Activated B cell treated with CpG ODN at 0.5 μM for 24 hours (primary cell): ENCODE measurements at places on chromosomes 4 and X.

GRCh38 chr4:185255868-185256267 is 46.5 kb downstream of the SNX25 start:
- DNase-seq: no peak

GRCh38 chrX:153321381-153322124 is at the start of gene PNMA6F:
Gene PNMA6F, minus strand, starts transcription at chrX:153321767. Its CDS starts 1,093 bp downstream, at chrX:153320674.
- no peak for DNase-seq

- no peak for DNase-seq
Measured at GRCh38 chrX:18677161-18677869, 5.4 kb upstream of the RS1 start.

DNA sequence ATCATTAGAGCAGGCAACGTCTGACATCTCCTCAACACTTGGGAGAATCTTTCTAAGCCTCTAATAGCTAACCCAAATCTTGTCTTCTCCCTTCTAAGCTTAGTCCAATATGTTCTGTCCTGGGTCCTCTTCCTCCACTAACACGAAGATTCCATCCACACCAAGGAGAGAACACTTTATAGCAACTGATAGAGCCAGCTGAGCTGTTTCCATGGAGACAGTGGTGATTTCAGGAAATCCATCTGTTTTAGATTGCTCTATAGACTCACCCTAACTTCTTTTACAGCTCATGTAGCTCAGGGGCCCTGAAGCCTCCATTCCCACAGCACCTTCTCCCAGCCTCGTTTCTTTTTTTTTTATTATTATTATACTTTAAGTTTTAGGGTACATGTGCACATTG is 37.4 kb downstream of the SCD5 start:
- DNase-seq: no peak

GRCh38 chr4:21753084-21753760 is 195.3 kb downstream of the KCNIP4 start:
- no peak for DNase-seq

DNA sequence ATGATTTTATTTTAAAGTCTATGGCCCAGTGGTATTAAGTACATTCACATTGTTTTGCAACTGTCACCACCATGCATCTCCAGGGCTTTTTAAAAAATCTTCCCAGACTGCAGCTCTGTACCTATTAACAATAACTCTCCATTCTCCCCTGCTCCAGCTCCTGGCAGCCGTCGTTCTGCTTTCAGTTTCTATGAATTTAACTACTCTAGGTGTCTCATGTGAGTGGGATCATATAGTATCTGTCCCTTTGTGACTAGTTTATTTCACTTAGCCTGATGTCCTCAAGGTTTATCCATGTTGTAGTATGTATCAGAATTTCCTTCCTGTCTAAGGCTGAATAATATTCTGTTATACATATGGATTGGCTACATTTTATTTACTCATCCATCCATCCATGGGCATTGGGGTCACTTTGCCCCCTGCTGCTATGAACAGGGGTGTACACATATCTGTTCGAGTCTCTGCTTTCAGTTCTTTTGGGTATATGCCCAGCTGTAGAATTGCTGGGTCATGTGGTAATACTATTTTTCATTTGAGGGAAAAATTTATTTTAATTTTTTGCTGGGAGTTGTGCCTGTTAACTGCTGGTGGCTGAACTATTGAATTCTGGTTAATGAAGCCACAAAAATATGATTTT is 131.3 kb downstream of the ARHGAP10 start:
- DNase-seq: no peak

GRCh38 chrX:39653691-39654090 is 444.1 kb downstream of the BCOR start:
- no peak for DNase-seq

- no peak for DNase-seq
Measured at GRCh38 chrX:118066867-118067515, 49.6 kb downstream of the KLHL13 start.

- no peak for DNase-seq
Measured at GRCh38 chr4:144967161-144967560, 130.8 kb downstream of the ANAPC10 start.

DNA sequence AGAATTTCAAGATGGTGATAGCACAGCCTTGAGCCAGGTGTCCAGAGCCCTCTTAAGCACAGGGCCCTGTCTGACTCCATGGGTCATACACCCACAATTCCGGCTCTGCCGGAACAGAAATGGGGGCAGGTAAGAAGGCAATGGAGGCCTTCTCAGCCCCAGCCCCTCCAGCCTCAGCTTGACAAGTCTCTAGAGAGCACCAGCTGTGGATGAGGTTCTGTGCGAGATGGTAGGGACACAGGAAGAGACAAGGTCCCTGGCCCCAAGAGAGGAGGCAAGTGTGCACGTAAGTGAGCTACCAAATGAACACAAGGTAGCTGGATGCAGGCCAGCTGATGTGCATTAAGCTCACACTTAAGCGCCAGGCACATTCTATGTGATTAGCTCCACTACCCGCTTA is 2.4 kb upstream of the PRRG3 start:
- DNase-seq: no peak

DNA sequence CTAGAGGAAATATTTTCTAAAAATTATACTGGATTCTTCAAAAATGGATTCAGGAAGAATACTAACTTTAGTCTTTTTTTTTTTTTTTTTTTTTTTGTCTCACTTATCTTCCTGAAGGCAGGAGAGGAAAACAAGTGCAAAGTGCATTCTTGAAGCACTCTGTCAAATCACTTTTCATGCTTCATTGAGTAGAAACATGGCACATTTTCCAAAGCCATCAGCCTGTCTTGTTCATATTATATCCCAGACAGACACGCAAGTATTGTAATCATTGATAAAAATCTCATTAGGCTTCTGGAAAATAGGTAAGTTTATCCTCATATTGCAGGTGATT is 1.2 kb downstream of the BBS12 start:
- no peak for DNase-seq

DNA sequence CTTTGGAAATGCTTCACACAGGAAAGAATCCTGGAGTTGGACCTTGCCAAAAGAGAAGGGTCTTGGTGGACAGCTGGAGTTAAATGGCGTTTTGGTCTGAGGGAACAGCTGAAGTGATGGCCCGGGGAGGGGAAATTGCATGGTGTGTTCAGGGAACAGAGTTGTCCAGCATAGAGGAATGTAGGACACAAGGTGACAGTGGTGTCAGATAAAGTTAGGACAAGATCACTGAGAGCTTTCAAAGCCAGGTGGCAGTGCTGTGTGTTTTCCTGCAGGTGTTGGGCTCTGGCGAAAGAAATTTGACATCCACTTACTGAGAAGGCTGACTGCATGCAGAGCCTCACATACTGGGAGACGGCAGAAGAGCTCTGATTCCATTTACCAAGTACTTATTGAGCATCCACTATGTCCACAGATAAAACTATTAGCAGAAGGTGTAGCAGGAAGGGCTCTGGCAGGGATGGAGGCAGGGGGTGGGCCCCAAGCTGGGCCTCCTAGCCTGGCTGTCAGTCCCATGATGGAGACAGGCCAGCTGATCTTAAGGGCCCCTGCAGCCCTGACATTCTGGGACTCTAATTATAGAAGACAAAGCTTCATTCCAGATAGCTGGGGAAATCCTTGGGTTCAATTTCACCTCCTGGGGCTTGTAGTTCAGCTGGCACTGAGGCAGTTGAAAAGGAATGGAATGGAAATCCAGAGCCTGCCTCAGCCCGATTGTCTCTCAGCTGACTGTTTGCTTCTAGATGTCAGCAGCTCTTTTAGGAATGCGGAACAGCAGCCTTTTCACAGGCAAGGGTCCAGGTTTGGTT is 150.2 kb upstream of the MAMLD1 start:
- no peak for DNase-seq

GRCh38 chr4:53990641-53991040 is 73.8 kb downstream of the CHIC2 start:
- DNase-seq: no peak

- DNase-seq: no peak
Measured at GRCh38 chr4:98150092-98150761, 7.0 kb upstream of the STPG2 start.

DNA sequence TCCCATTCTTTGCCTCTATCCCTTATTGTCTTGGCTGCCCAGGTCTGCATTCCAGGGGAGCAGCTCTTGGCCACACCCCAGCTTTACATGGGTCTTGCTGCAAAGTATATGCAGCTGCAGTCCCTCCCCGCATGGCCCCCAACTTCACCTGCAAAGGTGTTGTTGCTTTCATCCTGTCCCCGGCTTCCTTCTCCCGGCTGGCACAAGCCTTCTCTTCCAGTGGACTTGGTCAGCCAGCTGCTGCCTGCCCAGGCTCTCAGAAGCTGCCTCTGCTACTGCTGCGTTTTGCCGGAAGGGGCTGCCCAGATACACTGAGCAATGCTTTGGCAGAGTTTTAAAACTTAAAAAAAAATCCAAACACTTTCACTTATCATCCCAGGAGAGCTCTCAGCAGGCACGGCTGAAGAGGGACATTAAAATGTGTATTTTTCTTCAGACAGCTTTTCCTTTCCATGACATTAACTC is 121.2 kb upstream of the PDLIM3 start:
- DNase-seq: no peak

GRCh38 chr4:83335701-83336100 is 1.1 kb upstream of the HPSE start:
- DNase-seq: no peak

GRCh38 chr4:48175806-48176205 is 41.8 kb upstream of the TXK start:
- DNase-seq: no peak

DNA sequence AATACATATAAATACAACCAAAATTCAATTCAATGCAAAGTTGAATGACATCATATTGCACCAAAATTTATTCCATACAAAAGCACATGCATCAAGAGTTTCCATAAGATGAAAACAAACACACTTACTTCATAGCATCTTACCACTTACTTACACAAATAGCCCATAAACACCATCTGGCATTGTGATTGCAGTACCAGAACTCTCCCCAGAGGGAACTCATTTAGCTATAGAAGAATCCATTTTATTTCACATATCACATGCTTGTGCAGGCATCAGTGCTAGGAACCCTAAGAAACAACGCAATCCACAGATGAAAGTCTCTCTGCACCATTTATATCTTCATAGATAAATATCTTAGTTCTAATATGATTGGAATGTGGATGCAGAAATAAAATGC is 77.9 kb downstream of the SLC7A11 start:
- no peak for DNase-seq

GRCh38 chr4:153936121-153936520 is 147.2 kb upstream of the SFRP2 start:
- no peak for DNase-seq

DNA sequence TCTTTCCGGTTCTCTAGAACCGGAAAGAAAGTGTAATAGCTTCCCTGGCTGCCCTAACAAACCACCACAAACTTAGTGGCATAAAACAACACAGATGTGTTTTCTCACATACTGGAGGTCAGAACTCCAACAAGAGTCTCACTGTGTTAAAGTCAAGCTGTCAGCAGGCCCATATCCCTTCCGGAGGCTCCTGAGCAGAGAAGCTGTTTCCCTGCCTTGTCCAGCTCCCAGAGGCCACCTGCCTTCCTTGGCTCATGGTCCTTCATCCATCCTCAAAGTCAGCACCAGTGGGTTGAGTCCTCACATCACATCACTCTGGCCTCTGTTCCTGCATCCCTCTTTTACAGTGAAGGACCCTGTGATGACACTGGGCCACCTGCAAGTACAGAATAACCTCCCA is 49.8 kb upstream of the HMX1 start:
- no peak for DNase-seq

DNA sequence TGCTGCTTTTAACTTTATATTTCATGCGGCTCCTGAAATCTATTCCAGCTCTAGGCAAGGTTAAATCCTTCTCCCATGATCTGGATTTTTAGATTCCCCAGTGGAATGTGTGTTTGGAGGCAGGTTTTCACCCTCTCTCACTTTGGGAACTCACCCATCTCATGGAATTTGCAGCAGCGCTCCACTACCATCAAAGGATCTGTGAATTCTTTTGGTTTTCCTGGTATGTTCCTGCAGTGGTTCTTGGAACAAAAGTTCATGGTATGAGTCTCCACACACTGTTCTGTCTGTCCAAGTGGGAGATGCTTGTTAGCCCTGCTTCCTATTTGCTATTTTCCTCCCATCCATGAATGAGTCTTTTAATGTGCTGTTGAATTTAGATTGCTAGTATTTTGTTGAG is 14.0 kb downstream of the APOOL start:
- DNase-seq: no peak

DNA sequence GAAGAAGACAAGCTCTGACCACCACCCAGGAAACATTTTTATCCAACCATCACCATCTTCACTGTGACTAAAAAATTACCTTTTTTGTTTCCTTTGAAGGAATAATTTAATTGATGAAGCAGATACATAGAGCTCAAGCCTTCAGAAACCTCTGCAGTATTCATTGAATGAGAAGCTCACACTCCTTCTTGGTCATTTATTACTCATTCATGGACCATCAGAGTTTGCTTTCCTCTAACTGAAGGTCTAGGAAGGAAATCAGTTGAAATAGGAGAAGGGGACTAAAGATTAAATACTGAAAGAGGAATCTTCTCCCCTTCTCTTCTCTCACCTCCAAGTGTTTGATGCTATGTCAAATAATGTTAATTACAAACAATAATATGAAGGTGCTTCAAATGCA is 290.6 kb upstream of the KLF3 start:
- no peak for DNase-seq

GRCh38 chrX:13763489-13763888 is 28.9 kb downstream of the OFD1 start:
- no peak for DNase-seq

- DNase-seq: no peak
Measured at GRCh38 chrX:3639236-3639635, 74.2 kb downstream of the PRKX start.

- DNase-seq: no peak
Measured at GRCh38 chr4:38310446-38311043, 350.3 kb downstream of the PTTG2 start.

- no peak for DNase-seq
Measured at GRCh38 chr4:153467897-153468262, 1.7 kb downstream of the TMEM131L start.

- DNase-seq: no peak
Measured at GRCh38 chrX:67544281-67545035, 637 bp downstream of the AR start.

DNA sequence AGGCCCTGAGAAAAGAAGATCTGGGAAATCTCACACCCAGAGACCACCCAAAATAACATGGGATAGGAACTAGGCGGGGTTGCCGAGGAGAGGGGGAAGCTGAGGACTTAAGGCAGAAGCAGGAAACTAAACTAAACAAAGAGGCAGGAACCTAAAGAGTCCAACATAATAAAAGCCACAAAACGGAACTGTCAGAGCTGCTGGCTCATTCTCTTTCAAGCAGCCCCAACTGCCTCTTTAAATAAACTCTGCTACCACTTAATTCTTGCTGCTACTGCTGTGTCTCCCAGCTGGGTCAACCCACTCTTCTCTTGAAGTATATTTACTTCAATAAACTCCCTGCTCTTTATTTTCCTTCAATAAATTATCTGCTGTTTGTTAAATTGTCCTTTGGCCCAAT is 44.5 kb downstream of the MAGEB16 start:
- DNase-seq: no peak
